ENCODE measurements at places on chromosomes 2 and 18. TPM values are rescaled to one million over a fixed set of nuclear protein-coding genes. Genes with fewer than 3 reads are reported as not detected.

Gene MTX2
- 9.7 TPM for total RNA-seq

DNA sequence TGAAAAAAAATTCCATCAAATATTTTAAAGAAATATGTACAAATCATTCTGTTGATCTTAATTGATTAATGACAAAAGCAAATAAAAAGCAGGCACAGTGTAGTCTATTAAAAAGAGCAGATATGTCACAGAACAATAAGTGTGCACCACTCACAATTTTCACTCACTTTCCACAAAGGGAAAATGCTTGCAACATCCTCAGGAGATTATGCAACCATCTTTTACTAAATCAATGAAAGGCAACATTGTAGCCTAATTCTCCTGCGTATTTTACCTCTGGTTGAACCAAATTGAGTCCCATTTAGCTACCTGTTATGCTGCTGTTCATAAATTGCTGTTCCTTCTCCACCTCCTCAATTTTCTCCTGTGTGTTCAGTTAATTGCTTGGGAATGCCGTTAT lies 1346.8 kb upstream of the PIK3C3 start:
- no peak for DNase-seq

GRCh38 chr2:196066291-196067087 lies 2.1 kb downstream of the DNAH7 start:
- no peak for DNase-seq

DNA sequence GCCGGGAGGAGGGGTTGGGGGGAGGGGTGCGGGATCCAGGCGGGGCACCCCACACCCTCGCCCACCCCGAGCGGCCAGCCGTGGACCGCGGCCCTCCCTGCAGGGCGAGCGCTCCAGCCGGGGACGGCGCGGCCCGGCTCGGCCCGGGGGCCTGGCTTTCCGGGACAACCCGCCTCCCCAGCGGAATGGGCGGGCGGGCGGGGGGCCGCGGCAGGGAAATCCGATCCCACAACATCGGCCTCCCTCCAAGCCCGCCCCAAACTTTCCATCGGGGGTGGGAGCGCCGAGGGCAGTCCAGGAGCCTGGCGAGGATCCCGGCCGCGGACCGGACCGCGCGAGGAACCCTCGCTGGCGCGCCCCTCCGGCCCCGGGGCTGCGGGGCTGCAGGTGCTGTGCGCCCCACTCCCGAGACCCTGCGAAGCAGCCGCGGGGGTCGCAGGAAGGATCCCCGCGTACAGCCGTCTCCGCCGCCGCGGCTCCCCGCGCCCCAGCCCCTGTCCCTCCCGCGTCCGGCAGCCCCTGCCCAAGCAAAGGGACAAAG lies 529 bp downstream of the SEMA4C start:
- no peak for DNase-seq

Gene TXNDC2
- 0.13 TPM for total RNA-seq

- DNase-seq: no peak
Measured at GRCh38 chr2:39017334-39017733, 103.5 kb downstream of the SOS1 start.

- DNase-seq: no peak
Measured at GRCh38 chr2:133255360-133255759, 312.9 kb downstream of the NCKAP5 start.

DNA sequence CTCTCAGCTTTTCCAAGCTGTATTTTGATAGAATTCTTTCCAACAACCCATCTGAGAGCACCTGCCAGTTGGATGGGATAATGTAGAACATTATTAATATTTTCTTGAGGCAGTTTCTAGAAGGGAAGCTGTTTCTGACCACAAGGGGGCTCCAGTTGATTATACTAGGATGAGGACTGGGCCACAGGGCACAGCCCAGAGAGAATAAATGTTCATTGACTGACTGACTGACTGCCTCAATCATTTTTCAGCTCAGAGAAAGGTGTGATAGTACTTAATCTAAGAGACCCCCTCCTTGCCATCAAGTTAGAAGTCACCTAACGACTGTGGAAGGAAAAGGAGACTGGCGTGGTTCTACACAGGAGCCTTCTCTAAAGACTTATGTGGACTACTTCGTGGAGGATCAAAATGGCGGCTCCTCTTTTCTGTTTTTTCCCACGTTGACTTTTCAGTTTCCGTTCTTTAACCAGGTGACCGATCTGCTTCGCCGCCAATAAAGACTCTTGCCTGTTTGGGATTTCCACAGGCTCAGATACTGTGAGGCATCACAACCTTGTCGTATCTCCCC lies 31.9 kb upstream of the CREG2 start:
- no peak for DNase-seq

Gene GAREM1
- total RNA-seq: not detected

DNA sequence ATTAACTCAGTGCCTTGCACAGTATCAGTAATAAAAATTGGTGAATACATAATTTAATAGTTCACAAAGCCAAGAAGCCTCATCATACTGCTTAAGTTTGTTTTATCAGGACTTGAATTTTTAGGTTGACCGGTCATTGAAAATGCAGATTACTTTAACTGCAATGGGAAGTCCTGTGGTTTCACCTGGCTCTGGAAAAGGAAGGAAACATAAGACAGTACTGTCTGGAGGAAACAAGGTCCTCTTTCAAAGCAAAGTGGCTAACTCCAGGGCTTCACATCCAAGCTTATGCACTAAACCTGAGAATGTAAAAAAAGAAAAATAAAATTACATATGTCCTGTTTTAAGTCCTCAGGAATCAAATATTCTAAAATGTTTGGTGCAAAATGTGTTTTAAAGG lies 119.7 kb downstream of the DLGAP1 start:
- DNase-seq: no peak

DNA sequence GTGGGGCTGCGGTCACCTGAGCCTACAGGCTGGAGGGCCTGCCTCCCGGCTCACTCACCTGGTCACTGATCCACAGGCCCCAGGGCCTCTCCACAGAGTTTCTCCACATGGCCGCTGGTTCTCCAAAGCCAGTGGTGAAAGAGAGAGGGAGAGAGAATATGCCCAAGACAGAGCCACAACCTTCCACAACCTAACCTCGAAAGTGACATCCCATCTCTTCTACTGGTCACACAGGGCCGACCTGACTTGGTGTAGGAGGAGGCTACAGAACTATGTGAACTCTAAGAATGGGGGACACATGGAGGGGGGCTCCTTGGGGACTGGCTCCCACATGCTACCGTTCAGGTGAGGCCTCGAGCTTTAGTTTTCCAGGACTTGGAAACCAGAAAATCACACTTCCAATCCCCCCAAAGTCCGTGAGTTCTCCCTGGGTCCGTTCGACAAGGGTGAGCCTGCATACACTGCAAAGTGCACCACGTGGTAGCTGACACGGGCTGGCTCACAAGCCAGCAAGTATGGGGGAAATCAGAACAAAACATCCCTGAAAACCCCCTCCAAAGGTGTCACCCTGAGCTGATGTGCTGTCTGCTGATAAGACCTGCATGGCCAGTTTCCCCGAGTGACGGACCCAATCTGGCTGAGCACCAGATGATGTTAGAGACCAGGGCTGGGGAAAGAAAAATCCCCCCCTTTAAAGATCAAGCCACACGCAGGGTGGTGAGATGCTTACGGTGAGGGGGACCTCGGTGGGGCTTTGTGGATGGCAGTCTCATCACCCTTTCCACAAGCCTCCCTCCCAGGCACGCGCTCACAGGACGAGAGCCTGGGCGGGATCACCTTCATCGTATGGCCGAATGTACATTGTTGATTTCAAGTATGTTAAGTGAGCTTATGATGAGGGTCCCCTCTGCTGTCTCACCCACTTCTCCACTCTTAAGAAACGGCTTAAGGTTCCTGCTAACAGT lies 54.2 kb upstream of the SEMA4C start:
- DNase-seq: no peak

Gene SGO2
- total RNA-seq: 3.3 TPM

- DNase-seq: no peak
Measured at GRCh38 chr2:9377461-9378097, 45.7 kb downstream of the ITGB1BP1 start.

Gene PIK3C3
- total RNA-seq: 56.7 TPM

Gene UGT1A5
- total RNA-seq: not detected

DNA sequence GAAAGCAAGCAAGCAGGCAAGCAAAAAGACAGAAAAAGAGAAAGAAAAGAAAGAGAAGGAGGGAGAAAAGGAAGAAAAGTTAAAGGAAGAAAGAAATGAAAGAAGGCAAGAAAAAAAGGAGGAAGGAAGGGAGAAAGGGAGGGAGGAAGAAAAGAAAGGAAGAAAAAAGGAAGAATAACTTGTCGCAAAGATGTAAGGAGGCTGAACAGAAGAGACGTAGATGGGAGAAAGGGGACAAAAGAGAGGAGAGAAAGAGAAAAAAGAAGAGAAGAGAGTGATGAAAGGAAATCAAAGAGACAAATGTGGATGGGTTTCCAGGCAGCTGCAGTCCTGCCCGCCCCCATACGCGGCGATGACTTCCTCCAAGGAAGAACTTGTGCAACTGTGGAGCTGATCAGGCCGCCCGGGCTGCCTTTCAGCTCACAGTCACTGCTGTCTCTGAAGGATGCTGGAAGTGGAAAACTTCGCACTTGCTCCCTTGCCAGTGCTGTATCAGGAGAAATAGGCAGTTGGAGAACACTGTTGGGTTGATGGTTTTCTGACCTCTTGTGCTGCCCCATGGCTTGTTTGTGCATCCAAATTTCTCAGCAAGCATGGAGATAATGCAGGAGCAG lies 52.9 kb downstream of the TRIB2 start:
- DNase-seq: no peak

- no peak for DNase-seq
Measured at GRCh38 chr2:158902005-158902398, 66.4 kb upstream of the TANC1 start.

GRCh38 chr2:30201990-30202389 lies 29.3 kb upstream of the LBH start:
- DNase-seq: no peak

DNA sequence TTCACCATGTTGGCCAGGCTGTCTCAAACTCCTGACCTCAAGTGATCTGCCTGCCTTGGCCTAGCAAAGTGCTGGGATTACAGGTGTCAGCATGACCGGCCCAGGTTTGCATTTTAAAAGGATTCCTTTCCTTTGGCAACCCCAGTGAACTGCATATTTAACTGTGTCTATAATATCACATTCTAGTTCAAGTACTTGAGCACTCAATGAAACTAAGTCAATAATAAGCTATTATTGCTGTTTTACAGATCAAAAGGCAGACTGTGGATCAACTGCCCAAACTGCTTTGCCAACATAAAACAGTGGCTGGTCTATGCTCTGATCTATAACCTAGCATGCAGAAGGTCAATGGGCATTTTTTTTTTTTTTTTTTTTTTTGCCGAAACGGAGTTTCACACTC lies 144.5 kb downstream of the USP34 start:
- DNase-seq: no peak

GRCh38 chr2:152468899-152469692 lies 134.1 kb downstream of the FMNL2 start:
- no peak for DNase-seq

Measured in activated B cell treated with CpG ODN at 0.5 μM for 24 hours (primary cell).